ENCODE measurements at places on chromosomes 1 and 21.

- peak; percentile 26 for DNase-seq
Measured at GRCh38 chr1:14064649-14065442, 364.9 kb downstream of the PRDM2 start.

GRCh38 chr1:45518910-45519309 is 2.8 kb downstream of the PRDX1 start:
- no peak for DNase-seq

- DNase-seq, result no peak
Measured at GRCh38 chr1:187999973-188000372, 1171.2 kb downstream of the PLA2G4A start.

DNA sequence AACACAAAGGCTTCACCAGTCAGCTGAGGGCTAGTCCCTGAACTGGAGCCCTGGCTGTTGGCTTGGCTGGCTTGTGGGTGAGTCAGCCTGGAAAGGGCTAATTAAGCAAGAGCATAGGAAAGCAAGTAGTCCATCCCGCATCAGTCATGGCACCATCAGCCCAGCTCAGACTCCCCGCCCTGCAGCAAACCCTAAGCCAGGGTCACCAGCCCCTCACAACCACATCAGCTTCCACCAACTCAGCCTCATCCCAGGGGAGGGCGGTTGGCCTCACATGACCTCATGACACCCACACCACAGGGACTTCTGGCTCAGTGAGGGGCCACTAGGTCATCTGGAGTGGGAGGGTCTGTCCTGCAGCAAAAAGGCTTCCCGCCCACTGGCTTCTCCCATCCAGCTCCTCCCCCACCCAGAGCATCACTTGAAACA is 7.0 kb upstream of the SPATC1L start:
- DNase-seq, result no peak

GRCh38 chr1:106746448-106747085 is 309.9 kb upstream of the PRMT6 start:
- no peak for DNase-seq

DNA sequence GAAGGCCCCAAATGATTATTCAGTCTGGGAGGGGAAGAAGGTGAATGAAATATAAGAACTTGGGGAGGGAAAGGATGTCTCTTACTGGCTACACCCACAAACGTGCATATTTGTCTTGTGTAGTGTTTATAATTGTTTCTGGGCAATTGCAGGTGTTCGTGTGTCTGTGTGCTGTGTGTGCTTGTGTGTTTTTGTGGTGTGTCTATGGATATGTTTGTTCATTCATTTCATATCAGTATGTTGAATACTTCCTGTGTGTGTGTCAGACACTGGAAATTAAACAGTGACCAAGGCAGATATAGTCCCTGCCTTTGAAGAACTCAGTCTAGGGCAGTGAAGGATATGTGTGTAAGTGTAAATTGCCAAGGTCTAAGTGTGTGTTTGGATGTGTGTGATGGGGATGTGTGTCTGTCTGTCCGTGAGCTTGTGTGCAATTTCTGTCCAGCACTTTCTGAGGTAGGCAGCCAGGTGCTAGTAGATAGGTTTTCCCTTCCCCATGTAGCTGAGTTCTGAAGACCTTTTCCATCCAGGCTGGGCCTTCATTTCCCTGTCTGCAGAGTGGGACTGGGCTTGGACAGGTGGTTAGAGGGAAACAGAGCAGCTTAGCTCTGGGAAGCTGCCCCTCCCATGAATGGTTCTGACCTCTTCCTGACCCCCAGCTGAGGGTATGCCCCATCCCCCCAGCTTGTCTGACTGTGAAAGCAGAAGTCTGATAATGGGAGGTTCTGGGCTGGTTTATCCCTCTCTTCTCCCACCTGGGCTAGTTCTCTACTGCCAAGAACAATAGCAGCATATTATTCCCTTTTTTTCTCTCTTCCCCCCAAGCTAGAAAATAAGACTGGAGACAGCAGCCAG is 3.8 kb downstream of the AGO1 start:
- DNase-seq, result no peak

DNA sequence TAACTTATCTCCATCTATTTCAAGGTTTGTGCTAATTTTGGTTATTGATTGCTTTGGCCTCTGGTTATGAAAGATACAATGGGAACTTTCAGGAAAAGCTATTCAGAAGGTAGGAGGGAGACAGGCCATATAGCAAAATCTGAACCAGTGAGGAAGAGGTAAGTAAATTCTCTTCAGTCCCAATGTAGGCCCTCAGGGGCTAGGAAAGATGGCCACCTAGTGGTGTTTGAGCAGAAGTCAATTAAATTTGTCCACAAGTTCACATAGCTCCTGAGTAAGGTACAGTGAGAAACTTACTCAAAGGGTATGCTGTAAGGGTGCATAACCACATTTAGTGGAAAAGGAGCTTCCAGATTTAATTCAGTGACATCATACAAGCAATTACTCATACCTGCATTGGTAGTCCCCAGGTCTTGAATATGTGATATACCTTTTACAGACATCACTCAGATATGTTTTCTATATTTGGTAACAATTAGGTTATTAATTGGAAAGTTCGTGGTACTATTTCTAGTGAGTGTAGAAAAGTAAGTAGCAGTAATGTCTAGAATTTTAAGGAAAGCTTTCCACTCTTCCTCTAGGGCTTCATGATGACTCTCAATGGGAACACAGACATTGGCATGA is 21.4 kb upstream of the FMO1 start:
- peak; percentile 49 for DNase-seq

- DNase-seq, result no peak
Measured at GRCh38 chr1:233010146-233010545, 59.7 kb downstream of the NTPCR start.

- DNase-seq, result no peak
Measured at GRCh38 chr1:43177691-43178090, 5.6 kb downstream of the CFAP57 start.

DNA sequence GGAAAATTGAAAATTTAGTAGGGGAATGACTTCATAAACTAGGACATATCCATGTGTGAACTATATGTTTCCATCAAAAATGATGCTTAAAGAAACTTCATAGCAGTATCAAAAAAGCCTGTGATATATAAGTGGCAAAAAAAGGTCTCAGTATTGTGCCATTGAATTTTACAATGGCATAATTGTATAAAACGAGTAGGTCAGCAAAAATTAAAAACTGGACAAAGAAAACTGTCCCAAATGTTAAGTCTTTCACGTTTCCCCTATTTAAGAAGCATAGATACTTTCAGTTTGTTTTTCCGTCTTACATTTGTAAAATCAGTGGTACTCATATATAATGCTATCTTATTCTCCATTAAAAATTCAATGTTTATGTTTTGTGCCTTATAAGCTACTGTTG is 43.2 kb downstream of the LRRC8B start:
- no peak for DNase-seq

DNA sequence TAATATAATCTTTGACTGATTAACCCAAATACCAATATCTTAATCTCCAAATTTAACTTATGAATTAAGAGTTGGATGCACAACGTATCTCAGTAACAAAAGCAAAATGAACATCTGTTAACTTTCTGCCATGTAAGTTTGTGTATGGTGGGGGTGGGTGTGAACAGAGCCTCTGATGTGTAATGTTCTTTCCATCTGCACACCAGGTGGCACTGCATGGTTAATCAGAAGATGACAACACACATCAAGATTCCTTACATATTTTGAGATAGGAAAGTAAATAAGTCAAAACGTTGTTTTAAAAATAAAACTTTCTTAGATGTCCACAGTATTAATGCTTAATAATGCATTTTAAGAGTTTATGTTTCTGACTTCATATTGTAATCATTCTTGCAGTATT is 251.9 kb downstream of the DPYD start:
- DNase-seq, result peak; percentile 49

GRCh38 chr1:183553764-183554163 is 36.5 kb downstream of the NCF2 start:
- no peak for DNase-seq

GRCh38 chr21:44376606-44377005 is 23.2 kb downstream of the TRPM2 start:
- no peak for DNase-seq

DNA sequence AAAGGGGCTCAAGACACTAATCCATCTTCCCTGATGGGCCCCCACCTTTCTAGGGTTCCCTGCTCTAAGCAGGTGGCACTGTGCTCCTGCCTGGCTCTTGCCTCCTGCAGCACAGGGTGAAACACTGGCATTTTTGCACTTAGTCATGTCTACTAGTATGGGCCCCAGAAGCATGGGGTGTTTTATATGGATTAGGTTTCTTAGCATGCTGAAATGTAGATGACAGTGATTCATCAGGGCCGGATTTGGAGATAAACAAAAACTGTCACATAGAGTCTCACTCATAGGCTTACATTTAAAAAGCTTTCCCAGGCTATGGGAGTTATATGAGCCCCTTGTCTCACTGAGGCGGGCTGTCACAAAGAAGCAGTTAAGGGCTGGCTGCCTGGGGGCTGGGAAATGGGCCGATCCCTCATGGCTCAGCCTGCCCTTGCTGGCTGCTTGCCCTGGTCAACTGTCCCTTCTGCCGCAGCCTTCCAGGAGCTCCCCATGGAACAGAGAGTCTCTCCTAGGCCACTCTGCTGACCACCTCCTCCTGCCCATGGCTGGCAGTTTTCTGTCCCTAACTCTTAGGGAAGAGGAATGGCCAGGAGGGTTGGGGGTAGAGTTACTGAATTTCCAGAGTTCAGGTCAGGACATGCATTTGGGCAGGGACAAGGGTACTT is 6.5 kb downstream of the GALNT2 start:
- DNase-seq, result no peak

GRCh38 chr1:37323486-37324377 is 150.6 kb upstream of the ZC3H12A start:
- no peak for DNase-seq

GRCh38 chr1:246165826-246166709 is 341.0 kb downstream of the SMYD3 start:
- DNase-seq, result no peak

GRCh38 chr1:217088521-217089284 is 365.5 kb upstream of the ESRRG start:
- DNase-seq, result no peak

- peak; percentile 83 for DNase-seq
Measured at GRCh38 chr1:154629061-154629674, 21.2 kb upstream of the ADAR start.

DNA sequence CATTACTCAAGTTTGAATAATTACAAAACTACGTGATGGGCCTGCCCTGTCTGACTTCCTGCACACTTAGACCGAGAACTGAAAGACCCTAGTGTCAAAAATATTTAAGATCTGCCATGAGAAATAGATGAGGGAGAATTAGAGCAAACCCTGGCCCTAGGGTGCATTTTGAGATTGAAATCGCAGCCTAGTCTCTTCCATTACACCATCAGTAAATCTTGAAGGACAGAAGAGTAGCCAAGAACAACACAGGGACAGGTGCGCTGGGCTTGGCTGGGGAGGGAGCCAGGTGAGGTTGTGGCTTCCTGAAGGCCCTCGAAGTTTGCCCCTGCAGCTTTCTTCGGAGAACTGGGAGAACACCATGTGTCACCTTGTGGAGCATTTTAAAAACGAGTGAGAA is 36.7 kb upstream of the KIF26B start:
- DNase-seq, result no peak

GRCh38 chr21:36183144-36183795 is 26.6 kb downstream of the DOP1B start:
- DNase-seq, result no peak

GRCh38 chr1:200890818-200891773 is 3.6 kb upstream of the INAVA start:
- DNase-seq, result no peak

GRCh38 chr1:21559788-21560567 is 50.8 kb downstream of the ALPL start:
- no peak for DNase-seq

DNA sequence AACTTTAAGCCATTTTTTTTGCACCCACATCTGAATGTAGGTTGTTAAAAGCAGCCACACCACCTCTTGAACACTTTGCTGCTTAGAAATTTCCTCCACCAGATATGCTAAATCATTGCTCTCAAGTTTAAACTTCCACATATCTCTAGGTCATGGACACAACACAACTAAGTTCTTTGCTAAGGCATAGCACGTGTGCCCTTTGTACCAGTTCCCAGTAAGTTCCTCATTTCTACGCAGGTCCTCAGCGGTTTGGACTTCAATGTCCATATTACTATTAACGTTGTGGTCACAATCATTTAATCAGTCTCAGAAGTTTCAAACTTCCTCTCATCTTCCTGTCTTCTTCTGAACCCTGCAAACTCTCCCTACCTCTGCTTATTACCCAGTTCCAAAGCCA is 661.6 kb upstream of the PKN2 start:
- DNase-seq, result no peak

- no peak for DNase-seq
Measured at GRCh38 chr1:85611425-85611824, 30.9 kb downstream of the CCN1 start.

DNA sequence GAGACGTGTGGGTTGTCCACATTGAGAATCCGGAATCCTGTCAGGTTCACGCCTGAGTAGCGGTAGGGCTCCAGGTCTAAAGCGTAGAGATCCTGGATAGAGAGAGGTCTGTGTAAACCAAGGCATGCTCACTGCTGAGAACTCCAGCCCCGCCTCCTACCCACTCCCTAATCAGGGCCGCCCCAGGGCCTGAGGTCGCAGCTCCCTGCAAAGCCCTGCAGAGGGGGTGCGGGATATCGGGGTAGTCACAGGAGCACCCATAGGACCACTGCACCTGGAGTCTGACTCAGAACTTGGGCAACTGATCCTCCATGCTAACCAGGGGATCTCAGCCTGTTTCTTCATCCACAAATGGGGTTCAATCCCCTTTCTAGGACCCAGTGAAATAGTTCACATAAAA is 174.4 kb downstream of the GRIK3 start:
- no peak for DNase-seq

DNA sequence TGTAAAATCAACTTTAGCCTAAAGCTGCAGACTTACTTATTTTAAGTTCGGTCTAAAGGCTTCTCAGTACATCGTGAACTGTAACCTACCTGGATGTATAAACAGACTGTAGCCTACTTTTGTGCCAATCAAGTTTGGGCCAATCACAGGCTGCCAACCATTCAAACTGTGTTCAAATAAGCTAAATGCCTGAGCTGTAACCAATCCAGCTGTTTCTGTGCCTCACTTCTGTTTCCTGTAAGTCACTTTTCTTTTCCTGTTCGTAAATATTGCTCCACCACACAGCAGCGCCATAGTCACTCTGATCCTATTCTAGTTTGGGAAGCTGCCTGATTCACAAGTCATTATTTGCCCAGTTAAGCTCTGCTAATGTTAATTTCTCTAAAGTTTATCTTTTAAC is 37.5 kb upstream of the SLAMF9 start:
- DNase-seq, result peak; percentile 35

DNA sequence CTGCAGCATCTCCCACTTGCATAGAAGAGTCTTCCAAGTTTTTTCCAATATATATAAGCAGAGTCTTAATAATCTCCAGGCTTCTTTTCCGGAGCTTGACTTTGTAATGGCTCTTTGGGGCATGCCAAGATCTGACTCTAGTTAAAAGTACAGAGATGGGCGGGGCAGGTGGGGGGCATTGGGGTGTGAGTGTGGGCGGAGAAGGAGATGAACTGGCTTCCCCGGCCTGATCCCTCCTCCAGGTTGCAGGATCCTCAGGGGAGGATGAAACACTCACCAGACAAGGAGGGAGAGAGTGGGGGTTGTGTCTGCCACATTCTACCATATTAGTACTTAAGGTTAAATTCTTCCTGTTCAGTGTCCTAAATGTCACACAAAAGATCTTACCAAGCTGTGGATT is 23.0 kb downstream of the S100A10 start:
- no peak for DNase-seq

- DNase-seq, result peak; percentile 95
Measured at GRCh38 chr1:2300851-2301606, 72.9 kb downstream of the SKI start.
